ENCODE measurements at places on chromosomes 7 and 10.

GRCh38 chr7:53675835-53676234 is 640.4 kb downstream of the POM121L12 start:
- no peaks in the 10 kb centered on the region for H3K27me3 ChIP-seq
- no peaks in the 10 kb centered on the region for H3K4me1 ChIP-seq

- no peak overlapping the region for H3K4me3 ChIP-seq
- H3K36me3 ChIP-seq = peaks cover 64% of the 10 kb centered on the region
- no peak for DNase-seq
- no peak overlapping the region for H3K27ac ChIP-seq
- no peaks in the 10 kb centered on the region for H3K4me1 ChIP-seq
Observed at GRCh38 chr10:13335881-13336280, 12.2 kb downstream of the SEPHS1 start.

DNA sequence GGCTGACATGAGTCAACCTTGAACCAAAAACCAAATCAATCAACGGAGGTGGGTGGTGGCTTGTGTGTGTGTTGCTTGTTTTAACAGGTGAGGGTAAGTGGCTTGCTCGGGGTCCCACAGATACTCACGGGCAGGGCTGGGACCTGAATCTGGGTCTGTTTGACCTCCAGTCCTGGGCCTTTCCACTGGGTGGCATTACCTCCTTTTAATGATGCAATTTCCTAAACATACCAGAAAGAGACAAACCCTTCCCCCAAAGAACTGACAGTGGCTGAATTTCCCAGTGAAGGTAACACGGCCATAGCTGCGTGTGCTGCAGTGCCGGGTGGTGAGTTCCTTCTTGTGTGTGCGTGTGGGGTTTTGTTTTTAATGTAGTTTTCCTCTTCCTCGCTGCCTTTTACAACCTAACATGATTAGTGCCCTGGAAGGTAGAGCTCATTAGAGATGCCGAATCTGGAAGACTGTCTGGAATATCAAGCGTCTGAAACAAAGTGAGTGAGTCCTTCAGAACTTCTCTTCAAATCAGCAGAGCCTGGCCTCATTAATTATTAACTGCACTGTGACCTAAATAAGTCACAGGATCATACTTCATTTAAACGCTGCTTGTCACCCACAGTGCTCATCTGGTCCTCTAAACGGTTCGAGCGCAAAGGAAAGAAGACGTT is 166.1 kb upstream of the TCERG1L start:
- no peak overlapping the region for H3K27ac ChIP-seq
- H3K36me3 ChIP-seq = no peaks in the 10 kb centered on the region
- no peaks in the 10 kb centered on the region for H3K27me3 ChIP-seq

DNA sequence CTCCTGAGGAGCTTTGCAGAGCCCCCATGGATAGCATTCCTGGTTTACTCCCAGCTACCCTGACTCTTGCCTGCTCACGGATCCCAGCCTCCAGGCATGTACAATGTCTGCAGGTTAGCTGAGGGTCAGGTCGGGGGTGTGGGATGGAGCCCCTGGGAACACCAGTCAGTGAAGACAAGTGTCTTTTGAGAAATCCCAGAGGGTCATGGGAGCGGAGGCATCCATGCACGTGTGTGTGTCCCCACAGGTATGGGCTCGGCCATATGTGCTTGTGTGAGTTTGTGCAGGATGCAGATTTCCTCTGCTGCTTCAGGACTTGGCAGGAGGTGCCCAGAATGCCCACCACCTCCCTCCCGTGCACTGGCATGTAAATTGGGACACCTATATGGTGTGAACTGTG is 28.3 kb upstream of the EN2 start:
- no peak for DNase-seq
- no peak overlapping the region for H3K27ac ChIP-seq
- H3K4me3 ChIP-seq = no peak overlapping the region
- no peaks in the 10 kb centered on the region for H3K36me3 ChIP-seq
- H3K27me3 ChIP-seq = no peaks in the 10 kb centered on the region

DNA sequence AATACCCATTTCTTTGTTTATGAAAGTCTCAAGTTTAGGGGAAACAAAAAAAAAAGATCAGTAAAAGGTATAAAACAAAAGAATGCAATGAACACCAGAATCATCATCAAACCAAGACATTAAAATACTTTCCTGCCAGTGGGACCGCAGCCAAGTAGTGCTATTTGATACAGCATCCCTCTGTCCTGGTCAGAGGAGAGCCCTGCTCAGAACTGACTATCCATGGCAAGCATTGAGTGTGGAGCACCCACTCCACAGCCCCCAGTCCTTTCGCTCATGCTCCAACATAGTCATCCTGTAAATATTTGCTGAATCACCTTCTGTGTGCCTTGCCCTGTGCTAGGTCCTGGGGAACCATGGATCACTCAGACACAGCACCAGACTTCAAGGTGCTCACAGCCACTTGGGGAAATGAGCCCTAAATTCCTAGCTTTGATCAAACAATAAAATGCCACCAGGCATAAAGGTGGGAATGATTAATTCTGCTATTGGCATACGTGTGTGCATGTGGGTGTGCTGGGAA is 213.6 kb upstream of the TBX20 start:
- no peak overlapping the region for H3K4me3 ChIP-seq
- DNase-seq = no peak
- no peaks in the 10 kb centered on the region for H3K4me1 ChIP-seq
- no peak overlapping the region for H3K27ac ChIP-seq

- no peak overlapping the region for H3K4me3 ChIP-seq
- no peaks in the 10 kb centered on the region for H3K36me3 ChIP-seq
- no peaks in the 10 kb centered on the region for H3K4me1 ChIP-seq
- H3K27ac ChIP-seq = peak overlapping the region; percentile 96
- DNase-seq = no peak
Observed at GRCh38 chr10:58265249-58265648, 2.4 kb downstream of the IPMK start.
